ENCODE measurements at places on chromosomes 5 and 9.
A peak's percentile ranks its signal among the peaks of the same experiment; 100 is the strongest.

DNA sequence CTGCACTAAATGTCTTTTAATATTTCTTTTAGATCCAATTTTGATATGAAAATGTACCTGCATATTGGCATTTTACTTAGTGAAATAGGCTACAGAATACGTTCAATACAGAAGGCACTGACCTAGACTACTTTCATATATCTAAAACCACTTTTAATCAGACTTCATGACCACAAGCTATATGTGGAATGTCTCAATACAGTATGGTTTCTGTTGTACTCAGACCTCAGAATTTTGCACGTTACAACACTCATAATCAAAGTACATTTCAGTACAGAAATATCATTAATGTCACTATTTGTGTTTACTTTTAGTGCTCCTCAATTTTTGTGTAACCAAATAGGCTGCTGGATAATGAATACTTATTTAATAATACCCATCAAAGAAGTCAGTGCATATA, 74.8 kb downstream of the MEF2C start:
- no peak for DNase-seq

DNA sequence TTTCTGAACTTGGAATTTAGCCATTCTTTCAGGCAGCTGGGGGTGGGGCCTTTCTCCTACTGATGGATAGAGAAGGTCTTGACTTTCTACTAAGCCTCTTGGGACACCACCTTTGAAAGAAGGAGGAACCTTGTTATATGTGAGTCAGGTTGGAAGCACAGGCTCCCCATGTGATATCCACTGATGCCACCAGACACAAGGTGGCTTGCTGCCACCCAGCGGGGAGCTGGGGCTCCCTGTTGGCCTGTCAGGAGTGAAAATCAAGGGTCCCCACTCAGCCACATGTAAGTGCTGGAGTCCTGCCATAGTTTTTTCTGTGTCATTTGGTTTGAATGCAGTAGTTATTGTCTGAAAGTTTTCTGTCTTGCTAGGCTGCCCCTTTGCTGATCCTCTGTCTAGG, 252.4 kb upstream of the NFIL3 start:
- no peak for DNase-seq

GRCh38 chr9:95008151-95008771, 281.8 kb downstream of the AOPEP start:
- DNase-seq = peak; percentile 74

DNA sequence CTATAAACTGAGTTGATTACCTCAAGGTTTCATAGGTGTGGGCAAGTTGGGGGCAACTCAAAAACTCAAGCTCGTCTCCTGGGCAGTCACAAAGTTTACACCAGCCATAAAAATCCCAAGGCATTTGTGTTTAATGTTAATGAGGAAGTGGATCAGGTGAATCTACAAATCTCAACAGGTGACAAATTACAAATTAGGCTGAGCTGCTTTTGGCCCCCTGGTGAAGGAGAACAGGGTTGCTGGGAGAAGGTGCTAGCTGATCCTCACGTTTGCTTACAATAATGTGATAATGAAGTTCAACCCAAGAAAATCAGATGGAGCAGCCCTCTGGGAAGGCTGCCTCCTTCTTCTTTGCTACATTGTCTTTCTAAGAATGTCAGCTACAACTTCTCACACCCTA, 488.4 kb upstream of the DMAC1 start:
- no peak for DNase-seq

GRCh38 chr5:60577116-60577515, 122.8 kb downstream of the DEPDC1B start:
- DNase-seq = no peak

All from renal cortical epithelial cell (primary cell).